ENCODE measurements at places on chromosomes 5 and 9.
A peak's percentile ranks its signal among the peaks of the same experiment; 100 is the strongest.

- no peak for DNase-seq
These were observed 48.0 kb downstream of the LMX1B start for GRCh38 chr9:126661521-126662251.

DNA sequence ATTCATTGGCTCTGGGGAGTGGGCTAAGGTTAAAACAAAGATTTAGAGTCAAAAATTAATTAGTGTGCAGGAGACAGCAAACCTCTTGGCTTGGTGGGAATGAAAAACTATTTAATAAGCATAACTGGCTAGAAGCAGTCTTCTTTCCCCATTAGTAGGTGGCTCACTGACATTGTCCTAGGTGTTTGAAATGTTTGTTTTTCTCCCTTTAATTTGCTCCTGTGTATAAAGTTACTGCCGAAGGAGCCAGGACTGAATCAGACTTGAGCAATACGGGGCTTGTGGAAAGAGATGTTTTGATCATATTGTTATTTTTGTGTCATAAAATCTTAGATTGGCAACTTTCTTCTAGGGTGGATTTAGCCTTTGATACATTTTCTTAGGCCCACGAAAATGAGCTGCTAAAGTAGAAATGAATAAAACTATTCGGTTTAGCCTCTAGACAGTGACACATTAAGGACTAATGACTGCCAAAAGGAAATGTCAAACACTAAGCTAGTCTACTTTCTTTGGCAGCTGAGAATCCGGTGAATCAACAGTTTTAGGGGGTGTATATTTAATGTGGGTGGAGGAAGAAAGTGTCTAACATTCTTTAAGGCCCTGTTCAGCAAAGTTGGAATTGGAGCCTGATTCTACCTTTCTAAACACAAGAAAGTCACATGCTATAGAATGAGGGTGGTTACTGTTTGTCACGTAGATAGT lies 30.2 kb downstream of the LRRTM2 start:
- DNase-seq: no peak

- DNase-seq: no peak
These were observed 329.9 kb downstream of the KIF4B start for GRCh38 chr5:155343468-155343867.

DNA sequence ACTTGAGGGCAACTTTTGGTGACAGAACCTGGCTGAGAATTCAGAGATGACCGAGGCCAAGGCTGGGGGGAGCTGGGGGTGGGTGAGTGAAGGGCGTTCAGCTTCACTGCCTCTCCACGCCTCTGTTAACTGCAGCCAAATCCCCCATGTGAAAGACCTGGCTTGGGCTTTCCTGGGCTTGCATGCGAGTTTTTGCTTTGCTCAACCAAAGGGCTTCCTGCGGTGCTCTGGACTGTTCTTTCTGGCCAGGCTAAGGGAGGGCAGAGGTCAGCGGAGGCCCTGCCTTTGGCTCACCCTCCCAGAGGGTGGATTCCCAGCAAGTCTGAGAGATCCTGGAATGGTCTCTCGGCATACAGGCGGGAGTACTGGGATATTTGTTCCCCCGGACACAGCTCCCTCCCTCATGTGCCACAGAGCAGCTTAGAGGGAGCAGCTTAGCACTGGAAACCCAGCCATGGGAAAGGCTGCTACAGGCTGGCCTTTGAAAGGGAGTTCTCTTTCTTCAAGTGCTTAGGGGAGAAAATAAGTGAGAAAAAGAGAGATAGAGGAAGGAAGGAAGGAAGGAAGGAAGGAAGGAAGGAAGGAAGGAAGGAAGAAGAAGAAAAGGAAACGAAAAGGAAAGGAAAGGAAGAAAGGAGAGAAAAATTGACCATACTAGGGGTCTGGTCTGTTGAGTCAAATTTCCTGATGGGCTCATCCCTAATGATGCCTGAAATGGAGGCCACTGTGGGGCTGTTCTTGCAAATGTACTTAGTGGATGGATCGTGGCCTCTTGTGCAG lies 158.8 kb downstream of the FGF18 start:
- no peak for DNase-seq

GRCh38 chr9:108077556-108077955 lies 588.0 kb upstream of the KLF4 start:
- no peak for DNase-seq

- DNase-seq: no peak
These were observed 136.4 kb downstream of the SAXO1 start for GRCh38 chr9:18896531-18897179.

GRCh38 chr5:117999939-118000549 lies 988.3 kb downstream of the DTWD2 start:
- DNase-seq: no peak

- no peak for DNase-seq
These were observed 88.2 kb upstream of the SMIM23 start for GRCh38 chr5:171697221-171698102.

DNA sequence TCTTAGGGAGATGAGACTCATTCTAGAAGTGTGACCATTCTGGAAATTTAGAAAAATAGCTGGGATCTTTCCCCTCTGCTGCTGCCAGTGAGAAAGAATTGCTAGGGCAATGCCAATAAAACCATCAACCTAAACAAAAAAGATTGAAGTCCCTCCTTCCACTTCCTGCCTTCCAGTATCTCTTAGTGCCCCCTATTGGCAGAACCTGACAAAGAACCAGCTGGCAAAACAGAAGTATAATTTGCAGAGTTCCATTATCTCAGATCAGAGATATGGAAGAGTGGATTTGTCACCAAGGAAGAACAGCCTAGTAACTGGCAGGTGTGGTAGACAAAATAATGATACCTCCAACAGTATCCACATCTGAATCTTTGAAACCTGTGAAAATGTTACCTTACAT lies 13.8 kb upstream of the PLCXD3 start:
- DNase-seq: no peak

GRCh38 chr9:14434158-14434504 lies 120.2 kb upstream of the NFIB start:
- no peak for DNase-seq

- no peak for DNase-seq
These were observed 335.0 kb downstream of the DEPDC1B start for GRCh38 chr5:60365001-60365400.

- DNase-seq: no peak
These were observed 104.3 kb downstream of the GNAQ start for GRCh38 chr9:77927265-77927664.

- no peak for DNase-seq
These were observed 93.3 kb downstream of the KIAA0825 start for GRCh38 chr5:94524841-94525697.

- no peak for DNase-seq
These were observed 243.8 kb downstream of the CDK5RAP2 start for GRCh38 chr9:120336021-120336752.

DNA sequence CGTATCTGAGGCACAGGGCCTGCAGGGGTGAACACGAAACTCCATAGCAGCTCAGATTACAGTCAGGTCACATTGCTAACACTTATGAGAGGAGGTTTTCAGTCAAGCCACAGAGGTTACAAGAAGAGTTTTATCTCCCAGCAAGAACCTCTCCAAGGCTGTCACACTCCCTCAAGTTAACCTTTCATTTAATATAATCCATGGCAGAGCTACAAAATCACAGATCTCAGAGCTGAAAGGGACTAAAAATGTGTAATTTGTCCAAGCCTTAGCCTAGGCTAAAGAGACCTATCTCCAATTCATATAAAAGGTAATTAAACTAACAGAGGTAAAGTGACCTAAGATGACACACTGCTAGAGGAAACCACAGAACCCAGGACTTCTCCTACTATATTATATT lies 57.2 kb downstream of the MLANA start:
- DNase-seq: no peak

GRCh38 chr5:61805101-61805500 lies 473.0 kb downstream of the ZSWIM6 start:
- no peak for DNase-seq

GRCh38 chr9:133124907-133125275 lies 3.9 kb upstream of the RALGDS start:
- DNase-seq: no peak

DNA sequence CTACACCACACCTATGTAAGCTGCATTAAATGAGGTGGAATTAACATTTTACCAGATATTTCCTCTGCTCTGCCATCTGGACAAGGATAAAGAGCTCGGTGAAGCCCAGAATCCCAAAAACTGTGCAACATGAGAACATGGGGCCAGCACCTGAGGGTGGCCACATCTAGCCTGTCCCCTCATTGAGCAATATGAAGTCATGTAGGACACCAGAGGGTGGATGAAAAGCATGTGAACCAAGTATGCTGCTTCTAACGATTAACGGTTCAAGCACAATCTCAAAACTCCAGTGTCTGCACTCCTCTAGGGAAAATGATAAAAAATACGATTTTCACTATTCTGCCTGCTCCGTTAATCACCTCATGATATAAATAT lies 545.8 kb downstream of the EBF1 start:
- no peak for DNase-seq

DNA sequence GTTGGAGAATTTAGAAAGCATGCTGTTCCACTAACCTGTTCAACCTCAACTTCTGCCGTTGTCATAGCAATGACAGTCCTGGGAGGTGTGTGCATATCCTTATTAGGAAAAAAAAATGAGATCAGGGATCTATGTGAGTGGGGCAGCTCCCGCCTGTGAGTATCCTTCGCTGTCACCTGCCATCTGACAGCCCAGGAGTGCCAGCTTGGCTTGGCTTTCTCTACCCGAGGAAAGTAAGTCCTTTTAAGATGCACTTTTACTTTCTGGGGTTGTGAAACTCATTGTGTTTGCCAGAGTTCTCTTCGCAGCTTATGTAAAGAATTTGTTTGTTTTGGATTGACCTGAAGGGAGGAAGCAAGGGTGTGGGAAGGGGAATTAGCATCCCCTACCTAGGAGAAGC lies 21.8 kb downstream of the PCDHAC2 start:
- no peak for DNase-seq

DNA sequence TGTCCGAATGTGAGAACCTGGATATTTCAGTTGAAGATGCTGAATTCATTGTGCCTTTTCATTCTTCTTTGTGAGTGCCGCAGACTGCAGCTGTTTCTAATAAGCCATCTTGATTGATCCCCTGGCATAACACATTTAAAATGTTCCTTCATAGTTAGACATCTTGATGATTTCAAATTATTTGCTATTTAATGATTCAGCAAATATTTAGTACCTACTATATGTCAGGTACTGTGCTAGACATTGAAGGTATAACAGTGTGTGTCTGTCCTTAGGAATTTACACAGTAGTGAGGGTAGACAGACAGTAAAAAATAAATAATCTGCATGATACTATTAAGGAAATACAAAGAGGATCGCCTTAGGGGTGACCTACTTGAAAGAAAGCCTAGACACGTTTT lies 61.6 kb downstream of the YTHDC2 start:
- DNase-seq: no peak

DNA sequence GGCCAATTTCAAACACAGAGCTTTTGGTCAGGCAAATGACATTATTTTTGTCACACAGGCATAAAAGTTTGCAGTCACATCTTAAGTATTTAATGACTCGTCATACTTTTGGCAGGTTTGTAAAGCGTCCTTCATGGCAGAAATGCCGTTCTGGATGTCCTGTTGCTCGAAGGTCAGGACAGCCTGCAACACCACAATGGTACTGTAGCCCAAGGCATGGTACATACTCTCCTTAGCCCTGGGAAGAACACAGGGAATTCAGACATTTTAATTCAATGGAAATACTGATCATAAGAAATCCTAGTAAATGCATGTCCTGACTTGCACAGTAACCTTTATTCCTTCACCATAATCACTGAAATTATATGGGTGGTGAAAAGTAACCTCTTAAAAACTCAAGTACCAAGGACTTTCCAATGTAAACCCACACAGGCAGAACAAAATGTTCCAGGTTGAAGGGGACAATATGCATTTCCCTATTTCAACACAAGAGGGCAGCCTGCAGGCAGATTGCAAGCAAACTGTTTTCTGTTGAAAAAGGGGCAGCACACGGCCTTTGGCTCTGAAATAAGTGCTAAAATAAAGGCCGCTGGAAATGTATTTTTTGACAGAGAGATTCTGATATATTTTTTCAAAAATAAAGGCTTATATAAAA lies 95.7 kb downstream of the TTC39B start:
- DNase-seq: peak; percentile 52

DNA sequence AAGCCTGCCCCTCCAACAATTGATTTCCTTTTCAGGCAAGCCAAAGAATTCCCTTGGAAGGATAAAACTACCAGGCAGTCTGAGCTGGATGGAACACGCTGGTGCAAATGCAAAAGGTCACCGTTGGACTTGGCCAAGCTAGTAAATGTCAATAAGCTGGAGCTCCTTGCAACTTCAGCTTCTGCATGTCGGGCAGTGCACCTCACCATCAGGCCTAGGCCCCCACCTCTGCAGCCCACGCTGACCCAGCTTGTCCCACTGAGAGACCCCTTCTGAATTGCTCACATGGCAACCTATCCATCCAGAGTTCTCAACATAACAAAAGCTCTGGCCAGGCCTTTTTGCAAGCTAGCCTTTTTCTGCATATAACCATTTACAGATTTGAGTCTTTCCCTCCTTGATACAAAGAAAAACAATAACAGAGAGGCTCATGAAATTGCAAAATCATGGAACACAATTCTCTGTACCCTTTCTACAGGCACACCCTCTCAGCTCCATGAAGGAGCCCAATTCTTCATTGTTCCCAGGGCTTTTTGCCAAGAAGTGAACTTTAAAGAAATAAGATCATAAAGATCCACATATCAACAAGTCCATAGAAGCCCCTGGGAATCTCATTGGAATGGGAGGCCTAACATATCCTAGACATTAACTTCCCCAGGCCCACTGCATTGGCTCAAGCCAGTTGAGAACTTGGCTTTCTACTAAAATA lies 123.9 kb upstream of the SLIT3 start:
- DNase-seq: no peak

- peak; percentile 72 for DNase-seq
These were observed at the start of gene MYO10 for GRCh38 chr5:16936150-16936988. Gene MYO10, minus strand, starts transcription at chr5:16936288. Its CDS starts 480 bp downstream, at chr5:16935808.

DNA sequence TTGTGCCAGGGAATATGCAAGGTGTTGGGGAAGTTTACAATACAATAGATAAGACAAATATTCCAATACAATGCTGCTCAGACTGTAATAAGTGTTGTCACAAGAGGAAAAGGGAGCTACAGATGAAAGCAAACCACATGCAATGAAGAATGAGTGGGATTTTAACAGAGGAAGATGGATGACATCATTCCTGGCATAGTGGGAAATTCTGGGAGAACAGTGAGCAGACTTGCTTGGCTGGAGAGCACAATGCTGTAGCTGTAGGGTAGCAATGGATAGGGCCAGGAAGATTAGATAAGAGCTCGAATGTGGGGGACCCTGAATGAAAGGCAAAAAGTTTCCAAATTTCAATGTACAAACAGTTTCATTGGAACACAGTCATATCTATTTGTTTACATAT lies 9.5 kb upstream of the DPYSL3 start:
- no peak for DNase-seq

DNA sequence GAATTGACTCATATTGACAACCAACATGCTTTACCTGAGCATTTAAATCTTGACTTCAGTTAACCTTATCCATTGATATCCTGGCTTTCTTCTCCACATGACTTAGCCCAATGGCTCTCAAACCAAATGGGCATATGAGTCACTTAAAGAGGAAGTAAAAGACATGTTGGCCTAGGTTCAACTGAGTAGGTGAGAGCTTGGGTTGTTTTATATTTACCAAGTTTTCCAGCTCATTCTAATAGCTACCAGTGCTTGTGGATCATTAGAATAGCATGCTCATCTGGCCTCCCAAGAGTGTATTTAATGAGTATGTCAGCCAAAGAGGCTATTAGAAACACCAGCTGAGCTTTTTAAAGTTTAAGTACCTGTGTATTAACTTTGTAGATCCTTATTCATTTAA lies 1049.0 kb downstream of the PTPRD start:
- no peak for DNase-seq

- DNase-seq: no peak
These were observed 74.7 kb downstream of the KIF24 start for GRCh38 chr9:34254141-34254913.
